ENCODE measurements at places on chromosomes 6 and 20.

- no peak for DNase-seq
These were observed 10.5 kb downstream of the NKX2-2 start for GRCh38 chr20:21503345-21503744.

DNA sequence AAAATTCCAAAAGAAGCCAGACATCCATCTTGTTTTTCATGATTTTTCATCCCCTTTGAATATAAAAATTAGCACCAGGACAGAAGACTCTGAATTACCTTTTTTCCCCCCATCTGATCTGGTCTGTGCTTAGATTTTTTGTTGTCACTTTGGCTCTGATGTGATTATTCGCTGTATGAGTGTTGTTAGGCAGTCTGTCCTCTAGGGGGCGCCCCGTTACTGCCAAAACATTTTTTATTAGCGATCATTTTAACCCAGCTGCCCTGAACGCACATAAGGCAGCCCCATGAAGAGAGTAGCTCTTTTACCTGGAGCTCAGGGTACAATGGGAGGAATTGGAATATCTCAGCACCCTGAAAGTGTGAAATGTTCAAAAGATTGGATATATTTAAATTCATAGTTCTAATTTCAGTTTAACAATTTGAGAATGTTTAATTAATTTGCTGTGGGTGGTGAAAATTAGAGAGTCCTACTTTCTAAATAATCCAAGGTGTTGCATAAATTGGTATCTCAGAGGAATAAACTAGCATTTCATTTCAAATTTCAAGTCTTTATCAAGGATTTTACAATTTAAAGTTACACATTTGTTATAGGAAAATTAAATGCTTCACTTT lies 60.8 kb downstream of the PRPH2 start:
- peak; percentile 92 for DNase-seq

- DNase-seq = no peak
These were observed 95.7 kb downstream of the FILIP1 start for GRCh38 chr6:75397656-75398465.

GRCh38 chr6:136429264-136430065 lies 120.8 kb downstream of the MAP7 start:
- DNase-seq = no peak

GRCh38 chr6:15781333-15781732 lies 118.5 kb upstream of the DTNBP1 start:
- no peak for DNase-seq

DNA sequence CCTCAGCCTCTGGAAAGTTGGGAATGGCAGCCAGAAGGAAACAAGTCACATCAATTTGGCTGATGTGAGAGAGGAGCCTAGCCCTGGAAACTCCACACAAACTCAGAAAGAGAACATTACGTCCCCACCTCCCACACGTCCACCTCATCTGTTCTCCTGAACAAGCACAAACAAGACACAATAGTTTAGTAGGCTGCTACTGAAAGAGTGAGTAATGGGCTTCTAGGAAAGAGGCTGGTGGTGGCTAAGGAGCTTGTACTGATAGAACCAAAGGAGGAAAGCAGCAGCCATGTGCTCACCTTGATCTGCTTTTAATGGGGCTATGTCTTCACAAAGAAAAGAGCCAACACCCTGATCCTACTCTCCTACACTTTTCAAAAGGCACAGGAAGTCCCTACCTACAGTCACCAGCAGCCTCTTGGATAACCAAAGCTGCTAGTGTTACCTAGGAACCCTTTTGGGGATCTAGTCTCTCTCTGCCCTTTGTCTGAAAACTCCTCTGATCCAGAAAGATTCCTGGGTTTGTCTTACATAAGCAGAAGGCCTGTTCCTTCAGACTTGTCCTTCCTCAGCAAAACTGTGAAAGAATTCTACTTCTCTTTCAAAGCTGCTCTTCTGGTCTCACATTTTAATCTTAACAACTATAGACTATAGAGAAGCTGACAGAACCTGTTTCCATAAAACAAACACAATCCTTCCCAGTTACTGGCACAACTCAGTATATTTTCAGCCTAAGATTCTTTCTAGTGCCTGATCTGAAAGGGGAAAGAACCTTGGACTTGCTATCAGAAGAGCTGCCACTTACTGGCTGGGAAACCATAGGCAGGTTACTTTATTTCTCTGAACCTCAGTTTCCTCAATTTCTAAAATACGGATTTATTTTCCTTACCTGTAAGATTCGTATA lies 3.1 kb downstream of the PLAGL2 start:
- DNase-seq = peak; percentile 93

GRCh38 chr6:93418033-93418407 lies 1.3 kb downstream of the EPHA7 start:
- no peak for DNase-seq

DNA sequence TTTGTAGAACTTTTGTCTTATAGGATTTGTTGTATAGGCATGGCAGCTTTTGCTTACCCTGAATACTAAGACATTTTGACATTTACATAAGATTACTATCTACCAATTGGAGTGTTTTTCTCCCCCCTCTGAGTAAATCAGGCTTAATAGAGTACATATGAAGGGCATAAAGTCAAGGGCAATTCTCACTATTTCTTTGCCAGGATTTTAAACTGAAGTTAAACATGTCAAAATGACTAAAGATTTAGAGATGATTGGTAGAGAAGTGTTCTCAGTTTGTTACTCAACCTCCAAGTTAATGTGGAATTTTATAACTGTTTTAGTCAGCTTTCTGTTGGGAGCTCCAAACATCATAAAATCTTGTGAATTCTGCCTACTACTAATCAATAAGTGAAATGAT lies 157.8 kb downstream of the CDKAL1 start:
- no peak for DNase-seq

GRCh38 chr6:137543114-137543513 lies 48.9 kb upstream of the OLIG3 start:
- no peak for DNase-seq

- DNase-seq = no peak
These were observed 130.6 kb upstream of the THBS2 start for GRCh38 chr6:169384291-169384690.

- no peak for DNase-seq
These were observed 266.4 kb downstream of the SAMD5 start for GRCh38 chr6:147774856-147775255.

DNA sequence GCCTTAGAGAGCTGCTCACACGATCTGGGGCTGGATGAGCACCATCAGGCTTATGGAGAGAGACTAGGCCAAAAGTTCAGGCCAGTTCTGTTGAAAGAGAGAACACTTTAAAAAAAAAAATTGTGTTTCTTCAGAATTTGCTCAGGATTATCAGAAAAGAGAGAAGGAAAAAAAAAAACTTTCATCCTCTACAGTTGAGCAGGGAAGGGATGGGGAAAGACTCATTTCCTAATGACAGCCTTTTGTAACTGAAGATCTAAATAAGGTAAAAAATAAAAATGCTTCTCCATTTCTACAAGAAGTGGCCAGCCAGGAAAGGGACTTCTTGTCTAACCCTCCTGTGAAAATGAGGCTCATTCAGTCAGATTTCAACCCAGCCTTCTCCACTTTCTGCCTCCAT lies 134.8 kb downstream of the LY86 start:
- DNase-seq = no peak

GRCh38 chr20:2984028-2984501 lies 59.4 kb upstream of the GNRH2 start:
- no peak for DNase-seq

DNA sequence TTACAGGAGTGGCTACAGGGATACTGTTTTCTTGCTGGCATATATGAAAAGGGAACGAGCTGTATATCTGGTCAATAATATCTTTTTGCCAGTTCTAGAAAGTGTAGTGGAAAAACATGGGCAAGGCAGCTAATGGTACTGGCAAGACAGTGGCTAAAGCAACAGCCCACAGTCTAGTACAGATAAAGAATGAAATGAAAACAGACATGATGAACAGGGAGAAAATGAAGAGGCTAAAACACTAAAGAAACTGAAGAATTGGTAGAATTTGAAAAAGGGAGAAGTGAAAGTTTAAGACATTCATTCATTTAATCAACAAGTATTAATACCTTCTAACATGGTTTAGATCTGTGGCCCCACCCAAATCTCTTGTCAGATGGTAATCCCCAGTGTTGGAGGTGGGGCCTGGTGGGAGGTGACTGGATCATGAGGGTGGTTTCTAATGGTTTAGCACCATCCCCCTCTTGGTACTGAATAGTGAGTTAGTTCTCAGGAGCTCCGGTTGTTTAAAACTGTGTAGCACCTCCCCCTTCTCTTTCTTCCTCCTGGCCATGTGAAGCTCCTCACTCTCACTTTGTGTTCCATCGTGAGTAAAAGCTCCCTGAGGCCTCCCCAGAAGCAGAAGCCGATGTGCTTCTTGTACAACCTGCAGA lies 18.1 kb downstream of the FAM184A start:
- DNase-seq = no peak

- DNase-seq = no peak
These were observed 802.4 kb downstream of the TFAP2A start for GRCh38 chr6:9612489-9612888.

- DNase-seq = no peak
These were observed 19.6 kb downstream of the SOBP start for GRCh38 chr6:107509506-107509905.

DNA sequence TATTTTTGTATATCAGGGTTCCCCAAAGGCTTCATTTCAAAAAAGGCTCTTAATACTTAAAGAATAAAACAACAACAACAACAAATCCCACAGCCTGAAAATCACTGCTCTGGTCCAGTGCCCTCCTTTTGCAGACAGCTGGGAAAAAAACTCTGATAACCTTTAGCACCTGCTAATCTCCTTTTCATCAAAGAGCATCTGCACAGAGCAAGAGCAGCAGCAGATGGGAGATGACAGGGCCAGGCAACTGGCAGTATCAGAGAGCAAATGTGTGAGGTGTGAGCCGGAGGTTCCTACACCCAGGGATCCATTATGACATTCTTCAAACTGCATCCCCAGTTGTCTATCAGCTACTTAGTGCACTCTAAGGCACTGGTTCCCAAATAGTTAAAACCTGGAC lies 25.7 kb downstream of the TTI1 start:
- no peak for DNase-seq

GRCh38 chr6:127894051-127894450 lies 6.8 kb downstream of the THEMIS start:
- DNase-seq = no peak

DNA sequence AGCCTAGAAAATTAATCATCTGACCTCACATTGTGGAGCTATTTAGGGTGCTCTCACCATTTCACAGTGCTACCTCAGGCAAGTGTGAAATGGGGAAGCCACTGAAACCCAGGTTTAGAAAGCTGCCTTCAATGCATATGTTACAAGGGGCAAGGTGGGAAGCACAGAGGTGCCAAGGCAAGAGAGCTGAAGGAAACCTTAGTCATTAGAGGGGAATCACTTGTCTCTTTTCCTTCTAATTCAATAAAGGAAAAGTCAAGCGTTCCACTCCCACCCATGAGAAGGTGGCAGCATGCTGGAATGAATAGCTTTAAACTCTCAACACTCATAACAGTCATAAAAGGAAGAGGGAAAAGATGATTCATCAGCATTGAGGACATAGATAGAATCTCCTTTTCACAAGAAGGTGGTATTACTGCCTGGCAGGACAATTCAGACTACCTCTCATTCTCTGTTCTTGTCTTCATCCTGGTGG lies 251.9 kb upstream of the IRAK1BP1 start:
- DNase-seq = no peak

GRCh38 chr20:9839626-9840025 lies 750 bp upstream of the PAK5 start:
- no peak for DNase-seq

GRCh38 chr20:8043687-8044282 lies 24.2 kb upstream of the TMX4 start:
- peak; percentile 17 for DNase-seq

DNA sequence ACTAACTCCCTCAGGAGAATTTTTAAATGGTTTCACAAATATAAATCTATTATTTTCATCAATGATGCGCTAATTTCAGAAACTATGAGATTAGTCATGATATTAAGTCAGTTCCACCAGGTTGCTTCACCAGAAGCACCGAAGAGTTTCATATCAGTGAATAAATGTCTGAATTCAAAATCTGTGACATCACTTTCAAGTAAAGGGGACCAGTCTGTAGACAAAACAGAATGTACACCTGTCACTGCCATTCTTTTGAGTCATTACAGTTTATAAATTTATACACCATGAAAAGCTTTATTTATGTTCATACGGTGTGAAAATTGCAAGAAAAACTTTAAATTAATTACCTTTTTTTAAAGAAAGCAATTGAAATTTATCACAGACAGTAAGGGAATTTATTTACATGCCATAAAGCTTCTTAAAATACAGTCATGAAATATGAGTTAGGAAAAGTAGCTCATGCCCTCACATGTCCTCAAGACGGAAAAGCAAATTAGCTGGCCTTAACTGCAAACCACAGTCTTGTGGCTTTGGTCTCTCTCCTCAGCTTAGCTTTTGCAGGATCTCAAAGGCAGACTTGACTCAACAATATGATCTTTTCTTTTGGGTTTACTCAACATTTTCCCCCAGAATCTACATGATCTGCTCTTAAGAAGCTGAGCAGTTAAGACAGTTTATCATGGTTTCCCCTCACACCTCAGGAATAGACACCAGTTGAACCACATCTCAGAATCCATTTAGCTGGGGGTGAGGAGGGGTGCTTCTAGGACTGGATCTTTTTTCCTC lies 177.7 kb upstream of the MCHR2 start:
- DNase-seq = no peak

GRCh38 chr6:90319044-90319443 lies 22.4 kb upstream of the BACH2 start:
- peak; percentile 55 for DNase-seq

- DNase-seq = no peak
These were observed 154.4 kb upstream of the MLIP start for GRCh38 chr6:53956804-53957203.

DNA sequence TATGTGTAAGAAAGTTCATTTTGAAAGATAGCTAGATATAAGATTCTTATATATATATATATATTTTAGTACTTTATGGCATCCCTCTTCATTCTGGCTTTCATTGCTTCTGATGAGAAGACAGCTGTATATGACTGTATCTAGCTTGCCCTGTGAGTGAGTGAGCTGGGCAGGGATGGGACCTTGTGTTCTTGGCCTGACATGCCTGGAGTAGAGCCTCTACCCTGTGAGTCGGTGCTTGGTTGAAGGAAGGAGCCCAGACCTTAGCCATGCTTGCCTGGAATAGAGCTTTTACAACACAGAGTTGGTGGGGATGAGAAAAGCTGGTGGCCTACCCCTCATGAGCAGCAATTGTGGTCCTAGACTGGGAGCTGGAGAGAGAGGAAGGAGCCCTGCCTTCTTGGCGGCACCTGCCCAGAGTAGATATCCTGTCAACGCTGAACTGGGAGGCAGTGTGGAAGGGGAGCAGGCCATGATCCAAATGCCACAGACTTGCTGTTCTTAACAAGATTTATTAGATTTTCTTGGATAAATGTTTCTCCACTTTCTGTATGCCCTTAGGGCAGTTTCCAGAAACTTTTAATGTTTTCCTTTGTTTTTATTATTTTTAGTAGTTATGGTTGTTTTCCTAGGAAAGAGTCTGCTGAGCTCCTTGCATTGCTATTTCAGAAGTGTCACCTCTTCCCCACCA lies 31.6 kb downstream of the FIG4 start:
- no peak for DNase-seq

GRCh38 chr20:38238829-38239228 lies 21.7 kb downstream of the KIAA1755 start:
- DNase-seq = no peak

- DNase-seq = peak; percentile 40
These were observed 54.4 kb upstream of the CEP85L start for GRCh38 chr6:118705544-118706491.

Data from activated naive CD4-positive, alpha-beta T cell treated with anti-CD3 and anti-CD28 coated beads for 36 hours (primary cell).